ENCODE measurements at places on chromosomes 4 and X.

GRCh38 chr4:71290476-71290875 lies 48.3 kb upstream of the SLC4A4 start:
- no peak for DNase-seq

DNA sequence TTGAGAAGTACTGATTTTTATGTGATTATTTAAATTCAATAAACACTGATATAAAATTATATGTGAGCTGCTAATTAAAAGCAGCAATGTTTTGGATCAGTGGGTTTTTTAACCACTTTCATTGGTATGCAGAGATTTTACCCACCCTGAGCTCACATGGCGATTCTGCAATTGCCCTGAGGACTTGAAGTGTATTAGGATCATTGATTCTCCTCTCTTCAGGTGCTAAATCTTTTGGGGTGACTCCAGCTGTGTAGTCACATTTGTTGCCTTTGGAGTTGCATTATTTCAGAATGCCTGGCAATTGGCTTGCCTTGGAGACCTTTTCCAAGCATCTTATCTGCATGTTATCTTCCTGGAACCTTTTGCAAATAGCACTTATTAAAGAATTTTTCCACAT lies 51.3 kb downstream of the UGT8 start:
- DNase-seq, result no peak

DNA sequence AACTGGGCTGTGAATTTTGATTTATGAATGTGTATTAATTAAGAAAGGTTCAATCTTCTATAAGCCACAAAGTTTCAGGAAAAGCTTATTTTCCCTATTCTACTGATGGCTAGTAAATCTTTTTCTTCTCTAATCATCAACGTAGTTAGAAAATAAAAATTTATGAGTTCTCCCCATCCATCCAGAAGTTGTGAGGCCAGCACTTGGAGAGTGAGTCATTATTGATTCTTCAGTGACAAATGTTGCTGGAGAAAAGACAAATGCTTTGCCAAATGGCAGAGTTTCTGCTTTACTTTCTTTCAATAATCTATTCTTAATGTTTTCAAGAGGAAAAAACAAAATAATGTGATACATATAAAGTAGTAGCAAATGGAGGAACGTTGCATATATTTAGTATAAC lies 11.3 kb upstream of the GRXCR1 start:
- DNase-seq, result no peak

- DNase-seq, result no peak
Observed at GRCh38 chr4:75834772-75835154, 67.5 kb downstream of the PPEF2 start.
